Central memory CD4-positive, alpha-beta T cell (primary cell): ENCODE measurements at places on chromosomes 1 and 21.

DNA sequence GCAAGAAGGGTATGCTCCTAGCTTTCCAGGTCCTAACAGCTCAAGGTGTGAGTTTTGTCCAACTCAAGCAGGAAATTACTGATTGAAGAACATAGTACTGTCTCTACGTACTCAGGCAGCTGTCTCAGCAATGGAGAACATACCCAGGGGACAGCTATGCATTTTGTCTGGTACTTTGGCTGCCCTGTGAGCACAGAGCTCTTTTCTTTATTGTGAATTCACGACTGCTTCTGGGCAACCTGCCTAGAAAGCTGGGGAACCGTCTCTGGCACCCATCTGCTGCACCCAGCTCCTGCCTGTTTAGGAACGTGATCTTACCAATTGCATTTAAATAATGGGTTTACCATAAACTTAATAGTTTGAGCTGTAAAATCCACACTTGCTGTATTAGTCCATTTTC is 258.1 kb downstream of the HHAT start:
- no peak for DNase-seq

- peak; percentile 3 for DNase-seq
Observed at GRCh38 chr1:41728403-41729202, 190.1 kb downstream of the HIVEP3 start.

GRCh38 chr1:79695138-79695537 is 688.6 kb upstream of the ADGRL4 start:
- no peak for DNase-seq

- no peak for DNase-seq
Observed at GRCh38 chr1:233057836-233058235, 107.4 kb downstream of the NTPCR start.

GRCh38 chr1:203046984-203047630 is 20.8 kb downstream of the PPFIA4 start:
- DNase-seq = no peak

GRCh38 chr1:61887076-61887867 is 145.0 kb downstream of the PATJ start:
- no peak for DNase-seq

DNA sequence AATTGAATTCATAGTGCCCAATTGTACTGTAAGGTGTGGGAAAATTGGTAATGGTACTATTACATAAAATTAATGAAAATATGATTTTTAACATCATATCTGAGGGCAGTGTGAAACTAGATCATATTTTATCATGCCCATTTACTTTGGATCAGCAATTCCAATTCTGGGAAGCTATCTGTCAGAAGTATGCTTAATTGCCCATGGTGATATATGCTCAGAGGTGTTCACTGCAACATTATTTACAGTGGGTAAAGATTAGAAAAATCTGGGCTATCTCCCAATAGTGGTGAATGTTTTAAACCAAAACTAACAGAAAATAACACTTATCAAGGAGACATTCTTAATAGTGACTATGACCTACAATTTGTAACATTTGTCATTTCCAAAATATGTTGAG is 1260.0 kb downstream of the BRINP3 start:
- DNase-seq = no peak

- no peak for DNase-seq
Observed at GRCh38 chr1:22426781-22427180, 24.9 kb upstream of the ZBTB40 start.

DNA sequence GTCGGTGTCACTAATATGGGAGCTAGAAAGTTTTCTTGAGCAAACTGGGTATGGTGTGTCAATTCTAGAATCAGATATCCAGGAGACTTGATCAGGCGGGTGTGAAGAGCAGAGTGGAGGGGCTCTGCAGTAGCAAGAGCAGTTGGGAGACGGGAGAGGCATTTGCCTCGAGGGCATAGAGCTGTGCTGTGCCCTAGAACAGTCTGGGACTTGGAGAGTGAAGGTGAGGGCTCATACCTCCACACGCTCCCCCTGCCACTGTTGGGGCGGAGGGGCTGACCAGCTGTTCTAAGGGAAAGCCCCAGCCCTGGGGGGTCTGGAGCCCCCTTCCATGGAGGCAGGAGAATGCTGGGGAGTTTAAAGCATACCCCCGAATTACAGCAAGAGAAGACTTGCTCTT is 33.8 kb downstream of the SIM2 start:
- no peak for DNase-seq

GRCh38 chr21:22356663-22357062 is 1358.5 kb downstream of the NCAM2 start:
- DNase-seq = no peak

- no peak for DNase-seq
Observed at GRCh38 chr1:15507278-15507677, 16.7 kb downstream of the CASP9 start.

GRCh38 chr1:88661951-88662699 is 21.9 kb upstream of the PKN2 start:
- no peak for DNase-seq

- DNase-seq = no peak
Observed at GRCh38 chr1:221045842-221046831, 166.9 kb downstream of the HLX start.

GRCh38 chr1:59751801-59752200 is 62.9 kb upstream of the HOOK1 start:
- no peak for DNase-seq

DNA sequence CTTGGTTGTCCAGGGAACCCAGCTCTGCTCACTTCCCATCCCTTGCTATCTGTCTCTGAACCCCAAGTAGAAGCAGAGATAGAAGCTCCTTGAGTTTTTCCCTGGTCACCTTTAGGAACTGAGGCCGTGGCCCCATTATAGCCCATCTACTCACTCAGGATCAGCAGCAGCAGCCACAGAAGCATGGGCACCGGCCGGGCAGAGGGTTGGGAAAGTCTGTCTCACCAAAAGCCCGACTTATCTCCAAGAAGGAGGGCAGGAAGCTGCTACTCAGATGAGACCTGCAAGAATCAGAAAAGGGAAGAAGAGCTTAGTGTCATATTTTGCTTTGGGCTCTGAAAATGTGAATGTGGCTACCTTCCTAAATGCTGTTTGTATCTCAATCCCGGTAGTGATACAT is 264 bp downstream of the FCRL3 start:
- DNase-seq = no peak

GRCh38 chr1:243264717-243265116 is 8.9 kb downstream of the SDCCAG8 start:
- no peak for DNase-seq

DNA sequence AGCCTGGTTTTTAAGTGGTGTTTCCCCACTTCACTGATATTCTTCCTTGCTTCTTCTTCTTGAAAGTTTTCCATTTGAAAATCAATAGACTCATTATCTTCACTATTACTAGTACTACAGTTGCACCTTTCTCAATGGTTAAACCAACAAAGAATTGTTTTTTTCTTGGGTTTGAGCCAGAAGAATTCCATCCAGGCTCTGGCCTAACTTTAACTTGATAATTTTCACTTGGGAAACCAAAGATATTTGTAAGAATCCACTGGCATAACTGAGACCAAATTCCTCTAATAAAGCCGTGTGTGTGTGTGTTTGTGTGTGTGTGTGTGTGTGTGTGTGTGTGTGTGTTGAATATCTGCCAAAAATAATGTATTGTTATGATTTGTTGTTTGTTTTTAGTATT is 103.2 kb downstream of the SGIP1 start:
- no peak for DNase-seq

DNA sequence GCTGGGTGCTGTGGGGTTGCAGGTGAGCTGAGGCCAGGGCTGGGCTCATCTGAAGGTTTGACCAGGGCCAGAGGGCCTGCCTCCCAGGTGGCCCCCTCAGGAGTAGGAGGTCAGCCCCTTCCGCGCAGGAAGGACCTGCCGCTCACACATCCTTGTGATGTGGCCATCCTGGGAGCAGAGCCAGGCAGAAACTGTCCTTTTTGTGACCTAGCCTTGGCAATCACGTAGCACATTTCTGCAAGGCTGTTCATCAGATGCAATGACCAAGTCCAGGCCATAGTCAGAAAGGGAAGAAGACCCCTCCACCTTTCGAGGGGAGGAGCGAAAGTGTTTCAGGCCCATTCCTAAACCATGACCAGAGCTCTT is 55.5 kb upstream of the TRAPPC10 start:
- no peak for DNase-seq

DNA sequence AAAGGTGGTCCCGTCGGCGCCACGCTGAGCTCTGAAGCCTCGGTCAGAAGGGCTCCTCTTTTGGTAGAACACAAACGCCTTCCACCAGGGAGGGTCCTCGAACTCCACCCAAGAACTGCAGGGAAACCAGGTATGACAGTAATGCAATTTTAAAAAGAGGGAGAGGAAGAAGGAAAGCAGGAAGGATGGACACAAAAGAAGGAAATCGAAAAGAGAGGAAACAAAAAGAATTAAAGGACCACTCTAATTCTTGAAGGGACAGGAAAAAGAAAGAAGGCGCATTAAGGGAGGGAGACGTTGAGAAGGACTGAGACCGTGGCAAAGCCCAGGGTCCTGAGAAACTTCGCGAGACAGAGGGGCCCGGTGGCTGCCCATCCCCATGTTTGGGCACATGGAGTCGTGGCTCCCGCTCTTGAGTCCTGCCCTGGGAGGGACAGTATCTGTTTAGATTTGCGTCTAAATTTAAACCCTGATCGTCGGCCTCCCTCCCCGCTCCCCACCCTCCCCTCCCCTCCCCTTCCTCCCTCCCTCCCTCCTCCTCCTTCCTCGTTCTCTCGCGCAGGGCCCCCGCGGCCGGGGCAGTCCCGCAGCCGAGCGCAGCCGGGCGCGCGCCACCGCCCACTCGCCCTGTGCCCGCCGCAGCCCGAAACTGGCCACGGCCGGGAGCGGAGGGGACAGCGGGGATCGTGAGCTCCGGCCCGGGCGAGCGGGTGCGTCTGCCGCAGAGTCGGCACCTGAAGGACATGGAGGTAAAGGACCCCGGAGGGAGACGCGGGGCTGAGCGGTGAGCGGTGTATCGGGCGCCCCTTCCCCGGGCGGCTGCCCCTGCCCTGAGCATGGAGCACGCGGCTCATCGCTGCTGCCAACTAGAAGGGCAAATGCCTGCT is at the start of gene RCSD1:
Gene RCSD1, plus strand, starts transcription at position 552 of the 887 bp plus-strand sequence. Its CDS starts 192 bp downstream, at position 744.
- DNase-seq = peak; percentile 46

- no peak for DNase-seq
Observed at GRCh38 chr1:100510451-100510850, 27.5 kb upstream of the GPR88 start.

GRCh38 chr1:32988665-32989064 is 24.1 kb upstream of the RNF19B start:
- DNase-seq = no peak

GRCh38 chr1:64696879-64697278 is 48.0 kb upstream of the RAVER2 start:
- DNase-seq = no peak

- no peak for DNase-seq
Observed at GRCh38 chr21:45805321-45805720, 161.8 kb downstream of the PCBP3 start.

DNA sequence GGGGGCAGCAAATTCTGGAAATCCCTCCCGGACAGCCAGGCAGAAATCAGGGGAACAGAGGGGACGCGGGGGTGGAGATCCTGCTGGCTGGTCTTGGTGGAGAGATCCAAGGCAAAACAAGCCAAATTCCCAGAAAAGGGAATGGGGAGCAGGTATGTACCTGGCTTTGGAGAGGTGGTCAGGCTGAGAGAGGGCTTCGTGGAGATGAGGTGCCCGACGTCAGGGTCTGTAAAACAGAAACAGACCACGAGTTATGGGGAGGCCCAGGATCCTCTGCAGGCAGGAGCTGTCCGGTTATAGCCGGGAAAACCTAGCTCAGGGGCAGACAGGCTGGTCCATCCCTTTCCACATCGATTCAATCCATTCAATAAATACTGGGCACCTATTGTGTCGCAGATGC is 4.4 kb downstream of the CLEC20A start:
- no peak for DNase-seq

DNA sequence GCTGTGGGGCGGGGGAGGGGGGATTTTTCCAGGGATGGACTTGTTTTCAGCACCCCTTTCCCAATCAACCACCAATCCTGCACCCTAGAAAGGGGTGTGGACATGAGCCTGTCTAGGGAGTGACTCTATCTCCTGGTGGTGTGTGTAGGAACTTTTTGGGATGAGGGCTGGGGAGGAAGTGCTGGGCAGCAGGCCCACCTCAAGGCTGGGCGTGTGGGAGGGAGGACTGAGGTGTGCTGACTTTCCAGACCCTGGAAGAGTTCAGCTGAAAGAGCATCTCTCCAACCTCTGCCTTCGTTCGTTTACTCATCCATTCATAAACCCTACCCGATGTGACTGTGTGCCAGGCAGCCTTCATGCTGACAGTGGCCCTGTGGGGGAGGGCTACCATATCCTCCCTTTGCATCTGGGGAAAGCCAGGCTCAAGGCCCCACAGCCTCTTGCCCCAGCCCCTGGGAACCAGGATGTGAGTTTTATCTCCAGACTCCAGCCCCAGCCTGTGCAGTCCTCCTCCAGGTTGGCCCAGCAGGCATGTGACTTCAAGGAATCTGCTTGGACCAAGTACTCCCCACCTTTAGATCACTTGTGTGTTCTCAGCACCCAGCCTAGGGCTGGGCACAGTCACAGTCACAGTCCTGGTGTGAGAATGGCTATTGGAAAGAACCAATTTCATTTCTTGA is 6.7 kb downstream of the KNCN start:
- DNase-seq = no peak

GRCh38 chr1:19770436-19771190 is 29.1 kb downstream of the TMCO4 start:
- no peak for DNase-seq

DNA sequence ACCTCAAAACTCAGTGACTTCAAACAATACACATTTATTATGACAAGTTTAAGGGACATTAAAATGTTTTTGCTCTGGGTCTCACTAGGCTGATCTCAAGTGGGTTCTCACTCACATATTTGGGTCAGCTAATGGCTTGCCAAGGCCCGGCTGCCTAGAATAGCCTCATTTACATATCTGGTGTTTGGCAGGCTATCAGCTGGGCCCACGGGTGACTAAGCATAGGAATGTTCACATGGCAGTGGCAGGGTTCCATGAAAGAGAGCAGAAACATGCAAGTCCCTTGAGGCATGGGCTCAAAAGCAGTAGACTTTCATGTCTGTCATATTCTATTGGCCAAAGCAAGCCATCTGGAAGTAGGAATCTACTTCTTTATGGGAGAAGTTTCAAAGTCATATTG is 492.6 kb downstream of the KCNT2 start:
- no peak for DNase-seq

DNA sequence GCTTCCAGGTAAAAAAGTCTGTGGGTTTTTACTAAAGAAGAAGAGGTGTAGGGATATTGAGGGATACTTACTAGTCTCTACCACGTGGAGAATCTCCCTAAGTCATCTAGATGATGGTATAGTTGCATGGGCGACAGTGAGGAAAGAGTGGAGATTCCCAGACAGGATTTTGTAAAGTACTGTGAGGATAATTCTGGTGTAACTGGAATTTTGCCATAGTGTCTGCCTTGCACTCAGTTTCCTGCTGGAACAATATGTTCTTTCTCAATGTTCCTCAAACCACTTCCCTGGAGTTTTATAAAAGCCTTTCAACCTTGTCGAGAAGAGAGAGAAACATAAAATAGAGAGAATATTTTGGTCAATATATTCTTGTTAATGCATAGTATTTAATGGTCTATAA is 95.1 kb upstream of the WLS start:
- DNase-seq = no peak

DNA sequence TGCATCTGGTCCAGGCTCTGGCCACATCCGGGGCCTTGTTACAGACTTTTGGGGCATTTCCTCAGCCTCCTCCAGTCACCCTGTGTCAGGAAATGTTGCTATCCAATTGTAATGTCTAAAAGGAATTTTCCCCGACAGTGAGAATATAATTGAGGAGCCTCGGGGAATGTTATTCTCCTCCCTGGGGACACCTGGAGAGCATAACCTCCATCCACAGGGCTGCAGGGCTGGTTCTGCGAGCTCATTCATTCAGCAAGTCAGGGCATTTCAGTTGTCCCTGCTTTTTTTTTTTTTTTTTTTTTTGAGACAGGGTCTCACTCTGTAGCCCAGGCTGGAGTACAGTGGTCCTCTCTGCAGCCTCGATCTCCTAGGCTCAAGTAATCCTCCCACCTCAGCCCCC is 72.6 kb downstream of the MDM4 start:
- DNase-seq = no peak
